ENCODE measurements at places on chromosomes 1 and 21.

GRCh38 chr1:8023287-8023994 lies 2.7 kb downstream of the ERRFI1 start:
- DNase-seq, result no peak

GRCh38 chr21:26495283-26495849 lies 77.7 kb downstream of the CYYR1 start:
- DNase-seq, result no peak

DNA sequence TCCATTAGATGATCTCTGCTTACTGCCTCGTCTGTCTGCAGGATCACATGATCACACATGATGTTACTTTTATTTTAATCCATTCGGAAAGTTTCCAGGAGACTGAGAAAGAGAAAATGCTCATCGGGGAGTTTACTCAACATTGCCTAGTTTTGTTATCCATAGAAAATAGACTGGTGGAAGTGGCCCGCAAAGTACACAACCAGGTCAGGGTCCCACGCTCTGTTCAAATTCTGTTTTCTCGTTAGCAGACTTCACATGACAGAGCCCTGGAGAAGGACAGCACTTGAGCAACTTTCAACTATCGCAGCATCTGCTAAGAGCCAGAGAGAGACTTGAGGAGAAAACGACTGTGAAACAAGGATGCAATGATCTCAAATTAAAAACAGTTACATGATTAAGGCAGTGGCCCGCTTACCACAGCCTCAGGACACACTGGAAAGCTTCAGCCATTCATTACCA lies 44.2 kb downstream of the ADAMTS1 start:
- DNase-seq, result no peak

DNA sequence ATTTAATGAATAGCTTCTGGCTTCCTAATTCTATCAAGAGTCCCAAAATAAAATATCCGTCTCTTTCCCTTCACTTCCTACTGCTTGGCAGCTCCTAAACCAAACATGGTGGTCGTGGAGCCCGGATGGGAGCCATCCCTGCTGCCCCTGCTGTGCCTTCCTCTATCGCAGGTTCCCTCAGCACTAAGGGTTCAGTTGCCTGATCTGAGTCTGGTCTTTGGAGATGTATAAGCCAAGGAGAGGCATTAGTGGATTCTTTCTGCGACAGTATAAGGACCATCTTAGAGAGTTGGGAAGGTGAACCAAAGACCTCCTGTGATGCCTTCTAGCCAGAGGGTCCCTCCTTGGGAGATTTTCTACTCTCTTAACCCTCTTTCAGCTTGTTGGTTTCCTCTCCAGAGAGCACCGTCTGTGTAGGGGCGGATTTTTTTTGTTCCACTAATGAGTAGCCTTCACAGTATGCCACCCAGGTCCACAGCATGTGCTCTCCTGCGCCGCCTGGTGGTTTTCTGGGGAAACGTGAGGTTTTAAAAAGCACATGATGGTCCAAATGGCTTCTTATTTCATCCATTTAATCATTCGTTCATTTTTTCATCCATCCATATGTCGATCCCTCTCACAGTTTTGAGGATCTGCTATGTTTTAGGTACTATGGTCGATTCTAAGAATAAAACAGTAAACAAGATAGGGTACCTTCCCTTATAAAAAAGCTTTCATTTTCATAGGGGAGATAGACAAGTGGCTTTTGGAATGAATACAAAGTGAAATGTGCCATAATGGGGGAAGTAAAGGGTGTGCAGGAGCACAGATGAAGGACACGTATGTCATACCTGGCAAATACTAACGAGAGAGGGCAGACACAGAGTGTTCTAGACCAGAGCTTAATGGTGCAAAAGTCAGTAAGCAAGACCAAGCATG lies 71.0 kb downstream of the NFASC start:
- peak; percentile 52 for DNase-seq

GRCh38 chr1:53116307-53116810 lies 26.1 kb downstream of the SLC1A7 start:
- no peak for DNase-seq

GRCh38 chr1:181680871-181681270 lies 197.6 kb downstream of the CACNA1E start:
- no peak for DNase-seq

DNA sequence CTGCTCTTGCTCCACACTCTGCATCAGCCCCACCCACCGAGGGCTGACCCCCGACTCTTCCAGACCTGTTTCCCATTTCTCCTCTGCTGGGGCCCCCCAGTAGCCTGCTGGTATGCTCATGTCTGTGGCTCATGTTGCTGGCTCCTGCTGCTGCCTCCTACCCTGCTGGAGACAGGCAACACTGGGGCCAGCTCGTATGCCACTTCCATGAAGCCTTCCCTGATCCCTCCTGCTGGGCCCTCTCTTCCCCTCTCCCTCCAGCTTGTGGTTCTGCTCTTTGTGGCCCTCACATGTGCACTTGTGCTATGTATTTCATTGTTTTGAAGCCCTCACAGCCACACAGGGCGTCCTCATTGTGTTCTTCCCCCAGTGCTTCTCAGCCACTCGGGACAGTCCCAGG lies 40.5 kb downstream of the CNN3 start:
- DNase-seq, result no peak

- no peak for DNase-seq
Observed at GRCh38 chr1:47785561-47786271, 211.5 kb downstream of the TRABD2B start.

- DNase-seq, result no peak
Observed at GRCh38 chr1:211519602-211520001, 27.6 kb upstream of the RD3 start.

DNA sequence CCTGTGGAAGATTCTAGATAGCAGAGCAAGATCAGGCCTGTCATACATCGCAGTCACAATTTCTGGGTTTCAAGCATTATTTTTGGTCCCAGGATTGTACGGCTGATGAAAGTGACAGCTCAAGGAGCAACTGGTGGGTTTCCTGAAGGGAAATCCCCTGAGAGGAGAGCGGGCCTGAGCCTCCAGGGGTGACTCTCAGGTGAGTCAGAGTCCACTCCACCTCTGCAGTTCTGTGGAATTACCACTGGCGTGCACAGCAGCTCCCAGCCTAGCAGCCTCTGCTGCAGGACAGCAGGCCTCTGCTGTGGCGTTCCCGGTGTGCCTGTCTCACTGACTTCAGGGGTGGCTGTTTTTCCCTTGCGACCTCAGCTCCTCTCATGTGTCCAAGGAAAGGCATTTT lies 24.4 kb downstream of the SLC66A1 start:
- DNase-seq, result no peak

All from COR-L47 (cell line).